ENCODE measurements at places on chromosomes 1 and 21.

GRCh38 chr1:96416111-96416595 lies 305.4 kb upstream of the PTBP2 start:
- no peak for DNase-seq

DNA sequence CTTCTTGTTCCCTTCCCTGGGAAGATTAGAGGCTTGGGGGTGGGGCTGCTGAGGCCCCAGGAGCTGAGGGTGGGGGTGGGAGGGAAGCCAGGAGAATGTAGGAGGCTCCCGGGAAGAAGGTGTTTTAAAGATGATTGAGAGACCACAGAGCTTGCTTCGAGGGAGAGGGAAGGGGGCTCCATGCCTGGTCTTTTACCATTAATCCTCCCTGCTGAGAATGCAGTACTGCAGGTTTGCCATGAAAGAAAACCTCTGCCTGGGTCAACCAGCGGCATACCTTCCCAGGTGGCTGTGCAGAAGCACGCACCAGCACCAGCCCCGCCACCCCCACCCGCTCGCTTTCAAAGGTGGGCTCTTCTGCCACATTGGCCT lies 15.4 kb downstream of the ABCA4 start:
- DNase-seq = no peak

DNA sequence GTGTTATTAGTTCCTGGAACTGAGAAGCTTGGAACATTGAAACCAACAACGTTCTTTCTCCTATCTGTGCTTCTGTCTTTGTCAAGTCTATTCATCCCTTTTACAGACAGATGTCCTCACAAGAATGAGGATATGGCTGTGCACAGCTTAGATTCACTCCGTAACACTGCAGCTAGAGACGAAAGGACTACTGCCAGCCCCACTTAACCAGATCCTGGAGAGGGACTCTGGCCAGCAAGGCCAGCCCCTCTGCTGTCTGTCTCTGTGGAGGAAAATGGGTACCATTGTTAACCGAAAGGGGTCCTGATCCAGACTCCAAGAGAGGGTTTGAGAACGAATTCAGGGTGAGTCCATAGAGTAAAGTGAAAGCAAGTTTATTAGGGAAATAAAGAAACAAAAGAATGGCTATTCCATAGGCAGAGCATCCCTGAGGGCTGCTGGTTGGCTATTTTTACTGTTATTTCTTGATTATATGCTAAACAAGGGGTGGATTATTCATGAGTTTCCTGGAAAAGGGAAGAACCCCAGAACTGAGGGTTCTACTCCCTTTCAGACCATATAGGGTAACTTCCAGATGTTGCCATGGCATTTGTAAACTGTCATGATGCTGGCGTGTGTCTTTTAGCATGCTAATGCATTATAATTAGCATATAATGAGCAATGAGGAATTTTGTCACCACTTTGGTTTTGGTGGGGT lies 17.4 kb upstream of the USP24 start:
- no peak for DNase-seq

- no peak for DNase-seq
Measured at GRCh38 chr1:174976436-174977108, 23.2 kb upstream of the CACYBP start.

DNA sequence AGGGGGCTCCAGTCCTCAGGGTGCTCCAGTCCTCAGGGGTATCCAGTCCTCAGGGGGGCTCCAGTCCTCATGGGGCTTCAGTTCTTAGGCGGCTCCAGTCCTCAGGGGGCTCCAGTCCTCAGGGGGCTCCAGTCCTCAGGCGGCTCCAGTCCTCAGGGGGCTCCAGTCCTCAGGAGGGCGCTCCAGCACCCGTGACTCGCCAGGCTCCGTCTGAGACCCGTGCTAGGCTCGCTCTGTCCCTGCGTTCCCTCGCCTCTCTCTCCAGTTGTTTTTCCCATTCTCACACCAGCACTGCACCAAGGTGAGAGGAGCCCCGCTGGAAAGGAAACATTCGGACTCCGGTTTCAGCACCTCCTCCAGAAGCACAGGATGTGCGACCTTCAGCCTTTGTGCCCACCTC lies 9.4 kb upstream of the OR2M2 start:
- DNase-seq = peak; percentile 84

- no peak for DNase-seq
Measured at GRCh38 chr1:118084400-118084799, 100.6 kb downstream of the SPAG17 start.

DNA sequence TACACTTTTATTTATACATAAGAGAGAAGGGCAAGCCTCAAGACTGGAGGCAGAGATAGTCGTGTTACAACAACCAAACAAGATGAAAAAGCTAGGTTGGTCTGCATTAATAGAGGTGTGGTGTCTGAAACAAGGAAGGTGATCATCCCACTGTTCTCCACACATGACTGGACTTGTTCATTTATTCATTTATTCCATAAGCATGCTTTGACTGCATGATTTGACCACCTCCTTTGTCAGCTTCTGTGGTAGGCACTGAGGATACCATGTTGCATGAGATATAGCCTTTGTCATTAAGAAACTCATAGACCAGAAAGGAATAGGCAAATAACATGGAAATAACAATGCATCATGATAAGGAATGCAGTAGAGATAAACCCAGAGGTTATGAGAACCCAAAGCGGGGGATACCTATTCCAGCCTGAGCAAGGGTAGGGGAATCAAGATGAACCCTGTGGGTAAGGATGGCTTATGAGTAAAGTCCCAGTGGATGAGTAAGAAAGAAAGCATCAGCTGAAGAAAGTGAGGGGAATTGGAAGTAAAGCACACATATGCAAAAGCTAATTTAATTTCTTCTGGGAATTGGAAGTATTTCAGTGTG lies 173.7 kb upstream of the FGGY start:
- no peak for DNase-seq

DNA sequence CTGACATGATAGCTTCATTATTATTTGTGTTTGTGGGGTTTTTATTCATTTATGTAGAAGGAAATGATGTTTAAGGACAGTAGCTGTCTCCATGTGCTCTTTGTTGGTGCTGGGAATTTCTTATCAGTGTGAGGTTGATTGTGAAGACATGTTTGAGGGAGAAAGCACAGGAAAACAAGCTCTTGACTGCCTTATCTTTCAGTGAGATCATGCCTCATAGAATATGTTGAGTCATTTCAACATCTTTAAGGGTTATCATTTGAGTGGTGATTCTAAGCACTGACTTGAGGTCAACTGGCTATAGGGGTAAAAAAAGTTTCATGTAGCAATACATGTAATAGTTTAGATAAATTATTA lies 405.1 kb upstream of the ADAMTS5 start:
- no peak for DNase-seq

DNA sequence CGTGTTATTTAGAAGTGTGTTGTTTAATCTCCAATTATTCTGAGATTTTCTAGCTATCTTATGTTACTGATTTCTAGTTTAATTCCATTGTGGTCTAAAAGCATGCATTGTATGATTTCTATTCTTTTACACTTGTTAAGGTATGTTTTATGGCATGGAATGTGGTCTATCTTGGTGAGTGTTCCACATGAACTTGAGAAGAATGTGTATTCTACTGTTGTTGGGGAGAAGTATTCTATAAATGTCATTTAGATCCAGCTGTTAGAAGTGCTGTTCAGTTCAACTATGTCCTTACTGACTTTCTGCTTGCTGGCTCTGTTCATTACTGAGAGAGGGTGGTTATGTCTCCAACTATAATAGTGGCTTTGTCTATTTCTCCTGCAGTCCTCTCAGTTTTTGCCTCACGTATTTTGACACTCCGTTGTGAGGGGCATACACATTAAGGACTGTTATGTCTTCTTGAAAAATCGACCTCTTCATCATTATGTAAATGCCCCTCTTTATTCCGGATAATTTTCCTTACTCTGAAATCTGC lies 12.0 kb upstream of the PLA2G5 start:
- no peak for DNase-seq

DNA sequence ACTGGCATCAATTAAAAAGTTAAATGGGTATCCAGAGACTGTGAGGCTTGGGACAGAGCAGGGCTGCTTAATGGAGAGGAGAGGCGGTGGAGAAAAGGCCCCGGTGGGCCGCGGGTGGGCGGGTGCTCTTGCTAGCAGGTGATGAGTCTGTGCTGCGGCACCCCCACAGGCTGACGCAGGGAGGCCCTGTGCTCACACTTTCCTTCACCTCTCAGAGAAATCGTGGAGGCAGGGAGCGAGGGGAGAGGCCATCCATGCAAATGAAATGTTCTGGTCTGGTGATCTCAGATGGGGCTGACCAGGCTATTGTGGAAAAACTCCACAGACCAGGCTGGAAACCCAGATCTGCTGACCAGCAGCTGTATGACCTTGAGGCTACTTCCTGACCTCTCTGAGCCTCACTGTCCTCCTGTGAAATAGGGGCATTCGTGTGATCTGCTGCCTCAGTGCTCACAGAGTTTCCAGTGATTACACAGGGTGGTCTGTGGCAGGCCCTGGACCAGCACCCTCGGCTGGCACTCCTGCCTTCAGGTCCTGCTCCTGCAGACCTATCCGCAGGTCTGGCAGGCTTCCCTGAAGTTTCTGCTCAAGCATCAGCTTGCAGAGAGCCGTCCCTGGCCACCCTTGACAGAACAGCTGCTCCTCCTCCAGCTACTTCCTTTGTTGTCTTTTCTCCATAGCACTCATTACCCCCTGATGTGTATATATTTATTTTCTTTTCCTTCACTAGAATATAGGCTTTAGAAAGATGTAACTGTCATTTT lies 89.2 kb downstream of the BEND5 start:
- DNase-seq = peak; percentile 42

DNA sequence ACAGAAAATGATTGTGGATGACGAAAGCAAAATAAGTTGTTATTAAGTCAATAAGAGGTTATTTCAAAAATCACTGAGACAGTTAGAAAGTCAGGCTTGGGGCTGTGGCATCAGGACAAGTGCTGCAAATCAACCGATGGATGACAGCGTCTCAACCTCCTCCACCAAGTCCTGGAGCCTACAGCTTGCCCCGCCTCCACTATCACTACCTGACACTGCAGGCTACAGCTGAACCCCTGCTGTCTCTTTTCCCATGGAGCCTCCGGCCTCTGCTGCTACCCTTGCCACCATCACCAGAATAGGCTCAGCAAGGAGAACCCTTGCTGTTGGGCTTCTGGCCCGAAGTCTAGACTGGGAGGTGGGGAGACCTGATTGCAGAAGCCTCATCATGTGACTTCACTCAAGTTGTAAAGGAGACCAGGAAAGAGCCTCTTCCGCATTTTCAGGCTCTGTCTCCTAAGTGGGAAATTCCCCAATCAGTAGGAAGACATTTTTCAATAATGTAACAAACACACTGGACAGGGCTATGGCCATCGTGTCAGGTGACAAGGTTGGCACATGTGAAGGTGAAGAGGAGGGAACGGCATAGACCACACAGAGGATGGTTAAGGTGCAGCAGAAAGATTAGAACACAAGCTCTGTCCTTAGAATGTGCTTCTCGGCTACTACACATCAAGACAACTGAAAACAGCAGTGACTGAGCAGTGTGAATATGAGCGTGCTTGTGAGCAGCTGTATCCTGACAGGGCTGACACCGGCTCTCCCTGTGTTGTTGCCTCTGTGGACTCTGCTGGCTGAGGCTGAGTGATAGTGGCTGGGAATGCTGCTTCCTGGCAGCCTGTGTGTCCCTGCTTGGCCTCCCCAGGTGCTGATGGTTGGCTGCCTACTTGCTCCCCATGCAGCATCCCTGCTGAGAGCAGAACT lies 660.7 kb downstream of the PTPRU start:
- no peak for DNase-seq

DNA sequence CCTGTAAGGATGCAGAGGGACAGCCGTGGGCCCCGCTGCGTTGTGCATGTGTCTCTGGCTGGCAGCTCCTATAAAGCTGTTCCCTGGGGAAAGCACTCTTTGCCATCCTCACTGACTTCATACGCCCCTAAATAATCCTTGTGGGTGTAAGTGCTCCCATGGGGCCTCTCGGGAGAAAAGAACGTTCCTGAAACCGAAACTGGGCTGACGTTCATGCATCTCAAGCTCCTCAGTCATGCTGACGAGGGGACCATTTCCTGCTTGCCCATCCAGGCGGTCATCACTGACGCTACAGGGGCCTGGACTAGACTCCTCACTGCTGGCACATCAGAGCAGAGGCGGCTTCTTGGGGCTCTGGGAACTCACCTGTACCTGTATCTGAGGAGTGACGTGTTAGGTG lies 73.1 kb upstream of the USP24 start:
- no peak for DNase-seq

- DNase-seq = no peak
Measured at GRCh38 chr1:99669821-99670220, 23.9 kb downstream of the PALMD start.

DNA sequence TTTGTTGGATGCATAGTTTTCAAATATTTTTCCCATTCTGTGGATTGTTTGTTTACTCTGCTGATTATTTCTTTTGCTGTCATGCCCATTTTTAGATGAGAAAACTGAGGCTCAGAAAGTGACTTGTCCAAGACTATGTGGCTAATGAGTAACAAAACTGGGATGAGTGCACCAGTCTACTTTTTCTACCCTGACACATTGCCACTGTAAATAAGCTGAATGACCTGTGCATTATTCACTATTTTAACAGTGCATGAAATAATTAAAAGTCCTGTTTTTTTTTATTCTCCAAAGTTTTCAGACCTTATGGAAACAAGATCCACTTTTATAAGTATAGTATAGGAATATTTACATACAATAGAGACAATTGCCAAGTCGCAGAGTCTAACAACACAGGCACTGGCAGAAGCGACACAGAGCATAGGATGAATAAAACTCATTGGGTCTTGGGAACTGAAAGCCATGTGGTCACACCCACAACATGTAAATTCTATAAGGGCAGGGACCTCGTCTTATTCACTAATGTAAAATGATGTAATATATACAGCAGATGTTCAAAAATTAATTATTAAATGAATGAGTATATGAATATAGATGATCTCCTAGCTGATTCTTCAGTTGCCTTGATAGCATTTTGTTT lies 45.2 kb downstream of the HLX start:
- DNase-seq = no peak

DNA sequence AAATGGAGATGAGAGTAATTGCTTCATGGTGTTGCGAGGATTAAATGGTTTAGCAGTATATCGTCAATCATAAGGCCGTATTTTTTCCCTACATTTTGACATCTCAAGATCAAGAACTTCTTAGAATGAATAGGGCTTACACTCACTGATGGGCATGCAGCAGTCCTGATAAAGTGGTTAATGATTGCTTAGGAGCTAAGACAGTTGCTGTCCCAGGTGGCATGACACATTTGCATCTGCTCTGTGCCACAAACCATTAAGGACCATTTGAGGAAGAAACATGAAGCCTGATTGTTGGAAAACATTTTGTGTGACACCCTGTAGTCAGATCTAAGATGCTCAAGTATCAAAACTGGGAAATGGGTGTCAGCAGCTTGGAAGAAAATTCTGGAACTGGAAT lies 81.0 kb upstream of the SGIP1 start:
- peak; percentile 58 for DNase-seq

- DNase-seq = no peak
Measured at GRCh38 chr1:16383888-16384287, 16.8 kb downstream of the SZRD1 start.

GRCh38 chr1:50681931-50682330 lies 258.7 kb upstream of the DMRTA2 start:
- DNase-seq = no peak

DNA sequence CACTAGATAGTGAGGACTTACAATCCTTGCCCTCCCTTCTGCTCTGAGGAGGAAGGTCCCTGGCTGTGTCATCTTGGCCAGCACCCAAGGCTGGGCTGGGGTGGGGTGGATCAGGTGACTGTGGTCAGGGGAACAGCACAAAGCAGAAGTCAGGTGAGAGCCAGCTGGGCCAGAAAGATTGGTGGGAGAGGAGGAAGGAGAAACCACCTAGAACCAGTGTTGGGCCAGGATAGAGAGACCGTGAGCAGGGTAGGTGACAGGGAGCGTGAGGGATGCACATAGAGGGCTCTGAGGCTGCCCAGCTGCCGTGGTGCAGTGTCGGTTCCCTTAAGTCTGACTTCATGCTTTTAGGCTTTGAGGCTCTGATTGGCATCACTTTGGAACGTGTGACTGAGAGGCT lies 22.7 kb downstream of the NCF2 start:
- DNase-seq = peak; percentile 44
